ENCODE measurements at places on chromosomes 4 and X. TPM values are rescaled to one million over a fixed set of nuclear protein-coding genes. Genes with fewer than 3 reads are reported as not detected.

DNA sequence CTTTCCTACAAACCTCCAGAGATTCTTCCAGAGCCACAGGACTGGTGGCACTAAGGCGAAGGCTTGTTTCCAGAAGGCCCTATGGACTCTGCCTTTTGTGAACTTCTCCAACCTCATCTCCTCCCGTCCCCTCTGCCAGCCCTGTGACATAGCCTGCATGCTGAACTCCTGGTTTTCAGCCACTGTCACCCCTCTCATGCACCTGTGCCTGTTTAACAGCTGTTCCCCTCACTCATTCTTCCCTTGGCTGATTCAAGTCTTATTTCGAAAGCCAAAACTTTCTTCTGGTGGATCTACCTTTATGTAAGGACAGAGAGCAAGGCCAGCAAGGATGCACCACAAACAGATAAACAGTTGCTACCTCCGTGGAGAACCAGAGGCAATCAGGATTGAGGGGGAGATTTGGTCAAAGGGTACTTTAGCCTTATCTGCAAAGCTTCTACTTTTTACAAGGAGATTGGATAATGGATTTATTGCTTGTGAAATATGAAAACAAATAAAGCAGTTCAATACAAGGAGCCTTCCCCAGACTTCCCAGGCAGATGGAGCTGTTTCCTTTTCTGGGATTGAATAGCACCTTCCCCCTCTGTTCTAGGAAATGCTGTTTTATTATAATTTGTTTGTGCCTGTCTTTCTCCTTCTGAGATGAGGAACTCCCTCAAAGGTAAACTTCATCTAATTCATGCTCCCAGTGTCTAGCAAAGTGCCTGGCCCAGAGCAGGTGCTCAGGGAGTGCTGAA, 5.7 kb downstream of the CITED1 start:
- no peak for DNase-seq

- DNase-seq, result no peak
Measured at GRCh38 chr4:160184884-160185283, 1082.0 kb downstream of the RAPGEF2 start.

GRCh38 chrX:34638116-34638515, 19.0 kb downstream of the TMEM47 start:
- no peak for DNase-seq

DNA sequence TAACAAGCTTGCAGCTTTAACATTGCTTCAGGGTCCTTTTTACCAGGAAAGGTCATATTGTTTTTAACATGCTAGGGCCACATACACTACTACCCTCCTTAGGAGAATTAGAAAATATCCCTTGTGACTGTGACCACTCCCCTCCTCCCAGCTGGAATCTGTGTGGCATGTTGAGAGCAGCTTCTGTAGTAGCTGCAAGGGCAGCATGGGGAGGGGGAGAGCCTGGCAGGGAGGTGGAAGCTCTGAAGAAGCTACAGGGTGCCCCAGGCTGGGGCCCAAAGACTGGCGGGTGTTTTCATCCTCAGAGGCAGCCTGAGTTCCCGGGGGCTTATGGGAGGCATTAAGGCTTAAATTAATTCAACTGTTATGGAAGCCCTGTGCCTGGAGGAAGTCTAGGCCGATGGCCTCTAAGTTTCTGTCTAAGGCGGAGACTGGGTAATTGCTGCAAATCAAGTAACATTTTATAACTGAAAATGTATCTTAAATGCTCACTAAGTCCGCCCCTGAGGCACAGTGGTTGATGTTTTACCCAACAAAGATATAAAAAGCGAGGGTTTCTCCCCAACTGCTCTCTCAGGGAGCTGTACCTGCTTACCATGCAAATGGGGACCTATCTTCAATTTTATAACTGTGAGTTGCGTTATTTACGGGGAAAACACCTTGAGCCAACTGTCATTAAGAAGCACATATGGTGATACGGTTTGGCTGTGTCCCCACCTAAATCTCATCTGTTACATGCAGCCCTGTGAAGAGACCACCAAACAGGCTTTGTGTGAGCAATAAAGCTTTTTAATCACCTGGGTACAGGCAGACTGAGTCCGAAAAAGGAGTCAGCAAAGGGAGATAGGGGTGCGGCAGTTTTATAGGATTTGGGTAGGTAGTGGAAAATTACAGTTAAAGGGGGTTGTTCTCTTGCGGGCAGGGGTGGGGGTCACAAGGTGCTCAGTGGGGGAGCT, 37.4 kb upstream of the STS start:
- DNase-seq, result no peak

DNA sequence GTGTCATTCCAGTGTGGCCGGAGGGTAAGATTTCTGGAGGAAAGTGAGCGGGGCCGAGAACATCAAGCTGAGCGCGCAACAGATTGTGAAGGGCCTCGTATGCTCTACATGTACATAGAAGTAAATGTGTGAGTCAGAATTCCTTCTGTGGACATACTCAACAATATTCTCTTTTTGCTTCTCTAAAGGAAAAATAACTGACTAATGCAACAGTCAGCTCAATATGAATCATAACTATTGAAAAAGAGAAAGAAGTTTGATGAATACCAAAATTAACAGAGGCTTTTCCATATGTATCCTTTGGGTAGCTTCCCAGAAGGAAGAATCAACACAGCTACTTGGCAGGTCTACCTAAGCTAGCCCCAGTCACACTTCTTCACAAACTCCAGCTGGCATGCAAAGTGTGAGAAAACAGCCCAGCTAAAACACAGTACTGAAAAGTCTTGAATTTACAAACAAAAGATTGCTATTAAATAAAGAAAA, 87.5 kb upstream of the ZFP42 start:
- no peak for DNase-seq

DNA sequence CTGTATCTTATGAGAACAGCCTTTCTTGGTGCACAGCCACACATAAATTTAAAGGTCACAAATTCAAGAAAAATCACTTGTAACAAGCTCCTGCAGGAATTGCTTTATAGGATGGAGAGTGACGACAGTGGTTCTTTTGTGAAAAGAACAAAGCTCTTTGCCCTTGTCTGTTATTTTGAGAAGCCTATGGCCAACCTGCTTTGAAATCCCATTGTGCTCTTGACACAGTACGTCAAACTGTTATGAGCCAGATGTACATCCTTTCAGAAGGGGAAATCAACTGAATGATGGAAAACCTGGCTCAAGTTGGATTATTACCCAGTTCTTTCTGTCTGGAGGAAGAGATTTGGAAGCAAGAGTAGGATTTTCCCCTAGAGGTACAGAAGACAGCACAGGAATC, 1454.2 kb downstream of the ARAP2 start:
- DNase-seq, result no peak

DNA sequence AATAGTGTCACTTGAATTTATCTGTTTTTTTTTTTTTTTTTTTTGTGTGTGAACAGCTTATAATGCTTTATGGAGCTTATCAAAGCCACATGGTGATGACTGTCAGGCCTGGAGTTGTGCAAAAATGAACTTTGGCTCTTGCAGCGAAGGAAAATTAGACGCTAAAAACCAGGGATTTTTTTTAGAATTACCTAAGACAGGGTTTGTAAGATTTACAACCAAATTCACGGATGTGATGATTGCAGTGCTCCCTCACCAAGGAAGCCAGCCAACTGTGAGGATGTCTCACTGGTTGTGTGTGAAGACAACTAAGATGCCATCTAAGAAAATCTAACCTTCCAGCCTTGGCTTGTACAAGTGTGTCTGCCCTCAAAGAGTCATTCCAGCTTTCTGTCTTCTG, 127.1 kb upstream of the SLC4A4 start:
- no peak for DNase-seq

- DNase-seq, result no peak
Measured at GRCh38 chrX:107135049-107135964, 16.7 kb upstream of the RBM41 start.

- DNase-seq, result peak; percentile 27
Measured at GRCh38 chr4:54322818-54323417, 93.8 kb downstream of the PDGFRA start.

DNA sequence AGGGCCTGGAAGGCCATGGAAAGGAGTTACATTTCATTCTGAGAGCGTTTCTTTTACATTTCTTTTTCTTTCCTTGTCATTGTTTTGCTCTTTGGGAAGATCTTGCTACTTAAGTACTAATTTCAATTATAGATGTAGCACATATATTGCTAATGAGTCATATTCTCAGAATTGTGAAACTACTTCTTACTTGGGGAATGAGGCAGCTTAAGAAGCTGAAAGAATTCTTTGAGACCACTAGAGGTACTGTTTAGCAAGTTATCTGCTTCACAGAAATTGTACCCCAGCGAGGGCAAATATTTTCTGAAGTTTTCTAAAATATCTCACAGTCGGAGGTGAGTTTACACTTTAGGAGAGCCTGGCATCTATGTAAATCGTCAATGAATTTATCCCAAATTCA, 100.6 kb downstream of the AFF2 start:
- DNase-seq, result no peak

DNA sequence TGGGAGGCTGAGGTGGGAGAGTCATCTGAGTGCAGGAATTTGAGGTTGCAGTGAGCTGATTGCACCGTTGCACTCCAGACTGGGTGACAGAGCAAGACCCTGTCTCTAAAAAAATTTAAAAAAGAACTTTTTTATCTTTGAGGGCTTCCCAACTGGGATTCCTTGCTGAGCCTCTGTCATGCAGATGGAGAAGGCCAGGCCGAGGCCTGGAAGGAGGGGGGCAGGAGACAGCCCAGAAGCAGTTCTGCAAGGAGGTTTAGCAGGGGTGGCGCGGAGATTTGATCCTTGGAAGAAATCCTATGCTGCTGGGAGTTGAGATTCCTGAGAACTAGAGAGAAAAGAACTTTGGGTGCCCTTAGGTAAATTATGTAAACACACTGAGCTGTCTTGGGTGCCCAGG, 2.5 kb upstream of the ARSD start:
- DNase-seq, result no peak

DNA sequence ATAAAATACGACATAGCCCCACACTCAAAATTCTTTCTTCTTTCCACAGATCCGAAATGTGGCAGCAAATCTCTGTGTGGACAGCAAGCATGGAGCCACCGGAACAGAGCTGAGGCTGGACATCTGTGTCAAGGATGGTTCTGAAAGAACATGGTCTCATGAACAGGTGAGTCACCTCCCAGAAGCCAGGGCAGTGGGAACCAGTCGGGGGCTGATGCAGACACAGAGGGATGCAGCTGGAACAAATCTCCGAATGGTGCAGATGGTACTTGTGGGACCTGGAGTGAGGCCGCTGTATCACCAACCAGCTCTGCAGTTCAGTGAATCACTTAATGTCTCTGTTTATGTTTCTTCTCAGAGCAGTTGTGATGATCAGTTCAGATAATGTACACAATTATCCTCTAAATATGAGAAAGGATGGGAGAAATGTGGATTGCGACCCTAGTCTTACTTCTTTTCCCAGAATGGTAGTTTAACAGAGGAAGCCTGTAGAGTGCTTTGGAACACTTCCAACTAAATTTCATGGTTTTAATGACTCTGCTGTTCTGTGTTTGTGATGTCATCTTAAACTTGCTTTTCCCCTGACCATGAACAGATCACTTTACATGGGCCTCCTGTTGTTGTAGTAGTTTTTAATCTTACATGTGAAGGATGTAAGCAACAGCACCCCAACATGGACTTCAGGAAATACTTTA, 159.3 kb upstream of the GALNT7 start:
- DNase-seq, result no peak

GRCh38 chrX:74514384-74514783, 93.1 kb downstream of the SLC16A2 start:
- DNase-seq, result no peak

DNA sequence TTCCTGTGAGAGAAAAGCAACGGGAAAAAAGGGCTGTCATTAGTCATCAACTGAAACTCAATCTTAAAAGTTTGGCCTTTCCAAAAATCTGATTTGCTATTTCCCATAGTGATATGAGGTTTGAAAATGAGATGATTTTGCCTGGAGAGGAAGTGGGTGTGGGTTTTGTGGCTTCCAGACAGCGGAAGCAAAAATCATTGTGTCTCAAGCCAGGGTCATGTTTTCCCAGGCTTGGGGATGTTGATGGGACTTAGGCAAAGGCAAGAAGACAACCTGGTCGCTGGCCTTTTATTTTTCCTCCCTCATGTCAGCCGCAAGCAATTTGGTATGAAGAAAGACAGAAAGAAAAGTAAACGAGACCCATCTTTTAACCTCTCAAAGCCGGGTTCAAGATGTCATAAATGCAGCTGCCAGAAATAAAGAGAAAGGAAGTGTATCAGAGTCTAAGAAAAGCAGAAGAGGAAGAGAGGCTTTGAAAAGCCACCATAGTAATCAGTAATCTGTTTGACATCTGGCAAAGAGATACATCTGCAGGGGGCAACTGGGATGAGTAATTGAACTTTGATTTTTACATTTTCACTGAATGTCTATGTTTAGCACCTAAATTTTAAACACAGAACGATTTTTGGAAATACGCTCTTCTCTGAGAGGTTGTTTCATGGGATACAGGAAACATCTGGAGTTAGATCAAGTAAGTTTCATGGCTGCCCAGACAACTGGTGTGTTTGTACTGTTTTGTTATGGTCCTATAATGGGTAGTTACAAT, 521.6 kb upstream of the SLIT2 start:
- DNase-seq, result no peak

GRCh38 chr4:133594390-133595207, 445.5 kb downstream of the PCDH10 start:
- no peak for DNase-seq

NEXMIF gene
- 0.41 TPM for total RNA-seq

ARX gene
- not detected for total RNA-seq

FAM241A gene
- total RNA-seq, result 0.67 TPM

XG gene
- not detected for total RNA-seq

Data from CD8-positive, alpha-beta T cell (primary cell).